ENCODE measurements at places on chromosomes 16 and 17.

- no peak for DNase-seq
Observed at GRCh38 chr16:85988723-85989313, 89.9 kb downstream of the IRF8 start.

GRCh38 chr16:68844211-68844564, 857 bp downstream of the TANGO6 start:
- no peak for DNase-seq

DNA sequence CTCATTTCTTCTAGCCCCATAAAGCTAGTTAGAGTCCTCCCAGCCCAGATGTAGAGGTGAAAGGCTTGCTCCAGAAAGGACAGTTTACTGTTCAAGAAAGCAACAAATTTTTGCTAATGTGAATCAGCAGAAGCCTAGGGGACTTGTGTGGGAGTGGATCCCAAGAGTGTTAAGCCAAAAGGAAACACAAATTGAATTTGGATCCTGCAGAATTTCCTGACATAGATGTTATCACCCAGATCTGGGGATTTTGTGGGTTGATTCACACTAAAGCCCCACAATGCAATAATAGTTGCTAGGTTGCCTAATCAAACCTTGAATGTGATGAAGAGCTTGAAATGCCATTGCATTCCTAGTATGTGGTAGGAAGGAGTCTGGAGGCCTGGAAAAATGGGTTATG, 135.2 kb upstream of the HS3ST3A1 start:
- DNase-seq, result no peak

DNA sequence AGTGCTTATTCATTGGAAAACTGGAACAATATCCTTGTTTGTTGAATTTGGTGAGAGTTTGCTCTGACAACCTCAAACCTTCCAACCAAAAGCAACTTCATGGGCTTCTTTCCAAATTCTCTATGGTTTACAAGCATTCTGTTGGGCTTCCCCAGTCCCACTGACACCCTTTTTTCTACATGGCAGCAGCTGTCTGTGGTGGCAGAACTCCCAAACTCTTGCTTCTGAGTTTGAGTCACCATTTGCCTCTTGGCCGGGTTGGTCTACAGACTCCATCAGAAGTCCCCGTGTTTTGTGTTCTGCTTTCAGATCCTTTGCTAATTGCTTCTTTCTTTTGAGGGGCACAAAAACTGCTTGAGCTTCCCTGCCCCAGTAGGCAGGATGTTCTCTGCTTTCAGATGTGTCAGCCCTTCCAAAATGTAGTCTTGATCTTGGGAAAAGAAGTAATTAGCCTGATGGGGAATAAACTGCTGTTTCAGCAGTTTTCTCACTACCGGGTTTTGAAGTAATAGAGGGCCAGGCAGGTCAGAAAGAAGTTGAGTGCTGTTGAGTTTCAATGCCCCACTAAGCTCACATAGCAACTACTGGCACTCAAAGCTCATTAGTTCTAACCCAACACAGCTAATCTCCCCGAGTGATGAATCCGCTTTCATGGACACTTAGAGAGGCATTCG, 80.7 kb downstream of the HS3ST3A1 start:
- no peak for DNase-seq

DNA sequence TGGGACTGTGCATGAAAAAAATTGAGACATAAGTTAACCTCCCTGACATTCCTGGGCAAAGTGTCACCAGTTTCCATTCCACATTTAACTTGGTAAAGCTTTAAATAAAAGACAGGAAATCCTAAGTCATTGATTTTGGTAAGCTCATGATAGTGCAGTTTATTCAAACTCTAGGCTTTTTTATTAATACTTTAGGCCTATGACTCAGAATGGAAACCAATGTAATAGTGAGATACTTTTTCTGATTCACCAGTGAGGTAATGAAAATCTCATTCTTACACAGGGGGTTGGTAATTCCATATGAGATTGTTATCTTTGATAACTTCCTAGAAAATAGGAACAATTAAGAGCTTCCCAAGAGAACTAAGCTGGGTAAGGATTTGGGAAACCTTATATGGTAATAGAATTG, 91.1 kb downstream of the NLK start:
- no peak for DNase-seq

DNA sequence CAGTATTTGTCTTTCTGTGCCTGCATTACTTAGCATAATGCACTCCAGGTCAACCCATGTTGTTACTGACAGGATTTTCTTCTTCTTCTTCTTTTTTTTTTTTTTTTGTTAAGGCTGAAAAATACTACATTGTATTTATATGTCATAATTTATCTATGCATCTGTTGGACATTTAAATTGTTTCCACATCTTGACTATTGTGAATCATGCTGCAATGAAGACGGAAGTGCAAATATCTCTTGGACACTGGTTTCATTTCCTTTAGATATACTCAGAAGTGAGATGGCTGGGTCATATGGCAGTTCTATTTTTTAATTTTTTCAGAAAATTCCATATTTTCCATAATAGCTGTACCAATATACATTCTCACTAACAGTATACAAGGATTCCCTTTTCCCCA, 272.7 kb upstream of the PMFBP1 start:
- no peak for DNase-seq

DNA sequence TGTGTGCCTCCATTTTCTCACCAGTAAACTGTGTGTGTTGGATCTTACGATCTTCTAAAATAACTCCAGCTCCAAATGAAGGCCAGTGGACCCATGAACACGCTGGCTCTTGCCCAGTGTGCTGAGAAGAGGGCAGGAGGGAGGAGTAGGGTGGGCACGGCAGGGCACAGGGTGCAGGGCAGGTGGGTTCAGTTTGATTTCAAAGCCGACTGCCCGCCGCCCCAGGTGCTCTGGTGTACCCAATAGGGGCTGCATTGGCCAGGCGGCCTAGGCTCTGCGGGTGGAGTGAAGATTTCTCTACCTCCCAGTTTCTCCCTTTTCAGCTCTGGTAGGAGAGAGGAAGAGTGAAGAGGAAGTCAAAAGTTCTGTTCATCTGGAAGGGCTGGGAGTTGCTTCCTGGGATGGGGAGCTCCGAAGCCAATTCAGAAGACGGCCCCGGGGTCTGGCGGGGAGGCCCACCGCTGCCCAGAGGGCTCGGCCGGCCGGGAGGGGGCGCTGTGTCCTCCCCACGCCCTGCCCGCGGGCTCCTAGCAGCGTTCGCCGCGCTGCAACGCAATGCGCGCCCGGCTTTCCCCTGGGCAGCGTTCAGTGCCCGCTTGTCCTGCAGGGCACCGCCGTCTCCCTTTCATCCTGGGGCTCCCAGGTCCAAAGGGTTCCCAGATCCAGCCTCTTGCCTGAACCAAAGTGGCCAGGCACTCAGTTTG, 1.1 kb upstream of the CRHR1 start:
- no peak for DNase-seq

DNA sequence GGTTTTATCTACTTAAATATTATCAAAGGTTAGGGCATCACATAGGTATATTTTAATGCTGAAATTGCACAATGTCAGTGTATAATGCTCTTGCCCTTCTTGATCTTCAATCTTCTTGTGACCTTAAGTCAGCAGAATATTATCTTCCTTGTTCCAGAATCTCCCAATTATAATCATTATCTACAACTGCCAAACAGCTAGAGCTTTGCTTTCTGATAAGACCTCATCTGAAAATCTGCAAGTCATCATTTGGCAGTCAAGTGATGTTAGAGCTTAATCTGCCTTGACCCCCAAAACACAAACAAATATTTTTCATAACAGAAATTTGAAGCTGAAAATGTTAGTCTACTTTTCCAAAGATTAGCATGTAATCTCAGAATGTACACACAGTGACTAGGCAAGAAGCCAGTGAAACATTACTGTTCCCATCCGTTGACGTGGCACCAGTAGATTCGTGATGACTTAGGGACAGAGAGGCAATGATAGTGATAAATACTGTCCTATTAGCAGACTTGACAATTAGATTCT, 19.8 kb downstream of the REXO5 start:
- DNase-seq, result no peak

DNA sequence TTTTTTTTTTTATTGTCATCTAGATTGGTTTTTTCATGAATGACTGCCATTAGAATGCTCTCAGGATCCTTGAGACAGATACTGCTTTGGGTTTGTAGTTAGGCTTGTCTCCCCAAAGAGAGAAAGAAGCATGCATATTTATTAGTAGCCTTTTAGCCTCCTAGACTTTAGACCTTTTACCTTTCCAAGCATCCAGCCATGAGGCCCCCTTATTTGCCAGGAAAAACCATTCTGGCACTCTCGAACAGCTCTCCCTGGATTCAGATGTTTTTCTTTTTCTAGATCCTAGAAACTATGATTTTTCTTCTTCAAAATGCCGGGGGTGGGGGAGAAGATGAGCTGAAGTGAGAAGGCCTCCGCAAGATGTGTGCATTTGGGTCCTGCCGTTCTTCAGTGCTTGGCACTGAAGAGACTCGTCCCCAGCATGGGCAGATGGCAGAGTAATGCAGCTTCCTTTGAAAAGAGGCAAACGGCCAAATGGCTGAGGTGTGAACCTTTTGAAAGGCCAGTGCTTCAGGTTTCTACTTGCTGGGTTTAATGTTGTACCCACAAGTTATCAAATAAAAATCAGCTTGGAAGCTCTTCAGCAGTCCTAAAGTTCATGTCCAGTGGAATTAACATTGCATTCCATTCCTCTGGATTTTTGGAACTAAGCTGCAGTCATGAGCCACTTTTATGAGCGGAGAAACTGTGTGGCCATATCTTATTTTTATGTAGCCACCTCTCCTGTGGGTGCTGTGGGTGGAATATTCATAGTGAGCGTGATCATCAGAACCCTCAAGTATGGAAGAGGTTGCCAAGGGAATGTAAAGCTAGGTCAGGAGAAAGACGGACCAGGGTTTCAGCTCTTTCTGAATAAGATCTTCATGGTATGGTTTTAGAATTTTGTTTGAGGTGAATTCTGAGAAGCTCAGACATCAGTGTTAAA, 7.2 kb downstream of the SOCS7 start:
- no peak for DNase-seq

DNA sequence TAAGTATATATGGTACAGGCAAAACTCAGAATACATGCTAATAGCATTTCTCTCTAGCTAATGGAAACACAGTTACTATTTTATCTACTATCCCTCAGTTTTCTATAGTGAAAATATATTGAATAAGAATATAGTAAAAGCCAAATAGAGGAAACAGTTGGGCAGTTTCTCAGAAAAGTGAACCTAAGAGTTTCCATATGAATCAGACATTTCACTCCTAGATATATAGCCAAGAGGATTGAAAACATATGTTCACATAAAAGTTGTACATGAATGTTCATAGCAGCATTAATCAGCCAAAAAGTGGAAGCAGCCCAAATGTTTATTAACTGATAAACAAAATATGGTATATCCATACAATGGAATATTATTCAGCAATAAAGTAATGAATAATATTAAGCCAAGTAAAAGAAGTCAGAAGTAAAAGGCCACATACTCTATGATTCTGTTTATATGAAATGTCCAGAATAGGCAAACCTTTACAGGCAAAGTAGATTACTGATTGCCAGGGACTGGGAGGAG, 134.6 kb downstream of the CYB561 start:
- DNase-seq, result no peak

- no peak for DNase-seq
Observed at GRCh38 chr17:50815400-50815799, 20.0 kb upstream of the WFIKKN2 start.

- no peak for DNase-seq
Observed at GRCh38 chr16:15616475-15617165, 26.3 kb downstream of the MARF1 start.

GRCh38 chr17:64639516-64639915, 22.6 kb downstream of the SMURF2 start:
- no peak for DNase-seq

DNA sequence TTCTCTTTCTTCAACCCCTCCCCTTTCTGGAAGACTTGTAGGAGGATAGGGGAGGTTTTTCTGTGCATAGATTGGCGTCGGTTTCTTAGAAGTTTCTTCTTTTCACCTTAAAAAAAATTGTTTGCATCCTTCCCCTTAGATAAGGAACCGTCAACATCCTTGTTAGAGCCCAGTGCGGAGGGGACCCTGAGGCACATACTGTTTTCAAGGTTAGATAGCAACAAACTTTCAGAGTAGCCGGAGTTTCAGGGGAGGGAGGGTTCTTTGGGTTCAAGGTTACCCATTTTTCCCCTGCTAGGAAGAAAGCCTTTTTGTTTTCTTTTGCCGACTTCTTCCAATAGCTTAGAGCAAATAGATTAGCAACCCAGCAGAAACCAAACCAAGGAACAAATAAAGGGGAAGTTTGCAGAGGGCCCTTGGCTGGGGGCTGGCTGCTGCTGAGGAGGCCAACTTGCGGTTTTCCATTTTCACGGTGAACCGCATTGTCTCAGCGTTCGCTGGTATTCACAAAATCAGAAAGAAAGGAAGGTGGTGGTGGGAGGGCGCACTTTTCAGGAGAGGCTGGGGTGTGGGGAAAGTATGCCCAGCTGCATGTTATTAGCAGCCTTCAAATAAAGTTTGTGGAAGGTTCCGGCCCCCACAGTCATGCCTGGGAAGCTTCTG, 28.8 kb downstream of the MSI2 start:
- DNase-seq, result no peak

DNA sequence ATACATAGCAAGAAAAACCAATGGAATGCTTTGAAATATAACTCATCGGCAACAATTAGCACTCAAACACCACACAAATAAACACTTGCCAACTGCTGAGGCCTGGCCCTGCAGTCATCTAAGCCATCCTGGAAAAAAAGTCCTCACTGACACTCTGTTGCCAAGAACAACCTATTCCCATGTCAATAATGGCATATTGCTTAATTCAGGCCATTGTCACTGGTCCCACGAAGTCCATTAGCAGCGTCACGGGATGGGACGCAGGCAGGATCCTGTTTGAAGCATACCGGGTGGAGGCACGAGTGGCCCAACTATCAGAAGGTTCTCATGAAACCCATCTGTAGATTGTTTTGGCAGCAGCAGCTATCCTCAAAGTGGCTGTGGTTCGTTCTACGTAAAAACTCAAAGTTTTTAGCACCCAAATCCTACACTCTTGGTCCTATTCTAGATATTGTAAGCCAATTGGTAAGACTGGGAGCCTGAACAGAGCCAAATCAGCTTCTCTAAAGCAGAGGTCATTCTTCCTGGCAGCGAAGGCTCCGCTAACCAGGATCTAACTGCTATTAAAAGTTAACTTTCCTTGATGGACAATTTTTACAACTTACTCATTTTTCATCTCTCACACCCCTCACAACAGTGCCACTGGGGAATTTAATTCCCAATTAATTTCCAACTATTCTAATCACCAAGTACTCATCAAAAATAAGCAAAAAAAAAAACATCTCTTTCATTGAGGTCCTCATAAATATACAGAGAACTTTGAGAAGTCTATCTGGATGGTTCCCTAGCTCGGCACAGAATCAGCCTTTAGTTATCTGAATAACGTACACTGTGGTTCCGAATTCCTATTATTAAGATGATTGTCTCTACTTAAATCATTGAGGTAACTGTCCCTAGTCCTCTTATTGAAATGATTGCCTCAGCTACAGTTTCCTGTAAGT, 91.5 kb downstream of the ZFHX3 start:
- DNase-seq, result no peak

GRCh38 chr16:64094992-64095634, 1026.8 kb downstream of the CDH11 start:
- DNase-seq, result no peak

DNA sequence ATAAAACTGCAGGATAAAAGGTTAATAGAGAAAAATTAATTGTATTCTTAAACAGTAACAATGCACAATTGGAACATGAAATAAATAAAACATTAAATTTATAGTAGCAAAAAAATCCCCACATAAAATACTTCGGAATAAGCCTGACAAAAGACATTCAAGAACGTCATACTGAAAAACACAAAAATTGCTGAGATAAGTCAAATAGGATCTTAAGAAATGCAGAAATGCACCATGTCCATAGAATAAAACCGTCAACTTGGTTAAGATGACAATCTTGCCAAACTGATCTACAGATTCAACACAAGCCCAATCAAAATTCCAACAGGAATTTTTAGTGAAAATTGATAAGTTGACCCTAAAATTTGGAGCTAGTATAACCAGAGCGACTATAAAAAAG, 76.6 kb downstream of the TBC1D16 start:
- no peak for DNase-seq
